ENCODE measurements at places on chromosomes 11 and 22.

- no peak for DNase-seq
Observed at GRCh38 chr11:73323464-73323863, 15.4 kb downstream of the ARHGEF17 start.

DNA sequence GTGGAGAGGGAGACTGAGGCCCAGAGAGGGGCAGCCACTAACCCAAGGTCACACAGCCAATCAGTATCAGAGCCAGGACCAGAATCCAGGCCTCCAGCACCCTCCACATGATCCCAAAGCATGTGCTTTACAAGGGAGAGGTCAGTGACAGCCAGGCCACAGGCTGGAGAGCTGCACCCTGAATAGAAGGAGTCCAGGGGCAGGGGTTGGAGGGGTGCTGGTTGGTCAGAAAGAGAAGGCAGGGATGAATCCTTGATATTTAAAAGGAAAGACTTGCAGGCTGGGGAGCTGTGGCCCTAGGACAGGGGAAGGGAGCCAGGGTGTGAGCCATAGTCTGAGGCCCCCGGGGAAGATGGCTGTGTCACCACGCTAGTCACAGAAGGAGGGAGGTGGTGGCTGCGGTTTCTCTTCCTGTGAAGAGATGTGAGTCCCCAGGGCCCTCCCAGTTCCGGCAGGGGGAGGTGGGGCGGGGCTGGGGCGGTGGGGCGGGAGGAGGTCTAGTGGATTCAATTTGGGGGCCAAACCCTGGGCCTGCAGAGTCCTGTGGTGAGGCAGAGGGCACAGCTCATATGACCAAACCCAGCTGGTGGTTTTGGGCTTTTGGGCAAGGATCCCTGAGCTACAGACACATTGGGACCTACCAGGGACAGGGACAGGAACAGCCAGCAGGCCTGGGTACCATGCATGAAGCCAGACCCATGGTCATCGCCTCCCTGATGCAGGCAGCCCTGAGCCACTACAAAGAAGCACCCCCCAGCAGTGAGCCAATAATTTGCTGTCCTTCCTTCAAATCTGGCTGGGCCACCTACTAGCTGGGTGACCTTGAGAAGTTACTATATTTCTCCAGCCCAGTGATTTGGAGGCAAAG lies 14.0 kb downstream of the RAC2 start:
- DNase-seq: no peak

DNA sequence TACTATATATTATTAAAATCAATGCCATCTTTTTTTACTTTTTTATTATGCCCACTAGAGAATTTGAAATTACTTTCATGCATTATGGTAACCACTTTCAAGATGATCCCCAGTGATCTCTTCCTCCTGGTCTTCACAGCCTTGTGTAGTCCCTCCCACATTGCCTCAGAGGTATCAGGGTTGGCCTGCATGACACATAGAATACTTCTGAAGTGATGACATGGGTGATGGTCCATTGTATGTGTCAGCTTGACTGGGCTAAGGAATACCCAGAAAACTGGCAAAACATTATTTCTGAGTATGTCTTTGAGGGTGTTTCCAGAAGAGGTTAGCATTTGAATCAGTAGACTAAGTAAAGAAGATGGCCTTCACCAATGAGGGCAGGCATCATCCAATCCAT lies 14.2 kb upstream of the ISX start:
- no peak for DNase-seq

GRCh38 chr11:96228910-96229309 lies 114.1 kb downstream of the MAML2 start:
- DNase-seq: no peak

GRCh38 chr11:34773826-34774225 lies 142.4 kb downstream of the APIP start:
- DNase-seq: no peak

DNA sequence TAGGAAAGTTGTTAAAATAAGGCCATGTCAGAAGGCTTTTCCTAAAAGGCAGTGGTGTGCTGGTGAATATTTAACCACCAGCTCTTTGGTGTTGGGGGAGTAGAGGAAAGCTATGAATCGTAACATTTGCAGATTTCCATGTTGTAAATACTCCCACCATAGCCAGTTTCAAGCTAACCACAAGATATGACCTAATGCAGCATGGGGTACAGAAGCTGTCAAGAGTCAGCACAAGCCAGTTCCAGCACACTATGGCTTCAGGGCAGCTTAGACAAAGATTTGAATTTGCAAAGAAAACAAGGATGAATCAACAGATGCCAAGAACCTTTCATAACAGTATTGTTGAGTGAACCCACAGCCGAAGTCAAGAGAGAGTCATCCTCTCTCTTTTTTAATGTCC lies 40.0 kb downstream of the COMMD9 start:
- DNase-seq: no peak

GRCh38 chr11:72653649-72654048 lies 20.6 kb downstream of the PDE2A start:
- no peak for DNase-seq

DNA sequence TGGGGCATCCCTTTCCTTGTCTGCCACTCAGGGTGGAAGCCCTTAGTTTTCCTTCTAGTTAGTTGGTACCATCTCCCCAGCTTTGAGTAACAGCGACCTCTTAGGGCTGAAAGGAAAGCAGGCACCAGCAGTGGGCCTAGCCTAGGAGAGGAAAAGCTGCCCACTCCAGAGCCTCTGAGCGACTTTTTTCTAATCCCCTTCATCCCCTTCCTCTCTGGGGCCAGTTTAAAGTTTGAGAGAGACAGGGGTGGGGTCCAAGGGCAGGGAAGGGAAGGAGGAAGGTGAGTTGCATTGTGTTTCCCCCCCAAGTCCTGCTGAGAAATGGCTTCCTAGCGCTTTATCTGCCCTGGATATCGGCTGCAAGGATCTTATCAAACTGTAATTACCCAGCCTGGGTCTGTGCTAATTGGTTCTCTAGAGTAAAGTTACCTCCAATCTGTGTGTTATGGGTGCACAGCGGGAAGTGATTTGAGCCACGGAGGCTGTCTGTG lies 573.9 kb upstream of the CADM1 start:
- DNase-seq: peak; percentile 27

DNA sequence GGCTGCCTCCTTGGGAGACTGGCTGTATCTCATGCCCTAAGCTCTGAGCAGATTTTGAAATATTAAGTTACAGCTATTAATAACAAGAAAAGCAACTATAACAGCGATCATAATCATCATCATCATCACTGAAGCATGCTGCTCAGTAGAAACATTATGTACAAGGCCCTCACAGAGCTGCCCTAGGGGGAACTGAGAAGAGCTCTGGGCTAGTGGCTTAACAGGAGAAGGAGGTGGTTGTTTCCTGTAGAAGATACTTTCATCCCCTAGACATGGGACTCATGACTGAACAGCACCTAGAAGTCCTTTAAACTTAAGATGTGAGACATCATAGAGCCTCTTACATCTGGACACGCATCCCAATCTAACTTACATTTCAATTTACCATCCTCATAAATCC lies 332.8 kb upstream of the PLET1 start:
- DNase-seq: no peak

- no peak for DNase-seq
Observed at GRCh38 chr11:117394221-117394925, 66.7 kb downstream of the CEP164 start.

GRCh38 chr22:31193092-31193491 lies 19.0 kb upstream of the LIMK2 start:
- no peak for DNase-seq

DNA sequence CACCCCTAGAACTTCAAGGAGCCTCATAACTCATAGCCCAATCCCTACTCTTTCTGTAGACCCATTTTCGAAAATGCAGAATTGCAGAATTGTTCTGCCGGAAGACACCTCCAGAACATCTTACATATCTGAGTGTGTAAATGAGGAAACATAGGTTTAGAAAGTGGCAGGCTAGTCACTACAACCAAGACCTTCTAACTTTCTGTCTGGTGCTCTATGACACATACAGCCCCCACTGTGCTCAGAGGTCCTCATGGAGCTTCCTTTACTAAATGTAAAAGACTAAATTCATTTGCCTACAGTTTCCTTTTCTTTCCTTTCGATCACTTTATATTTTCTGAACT lies 132.1 kb upstream of the DDI1 start:
- DNase-seq: no peak

DNA sequence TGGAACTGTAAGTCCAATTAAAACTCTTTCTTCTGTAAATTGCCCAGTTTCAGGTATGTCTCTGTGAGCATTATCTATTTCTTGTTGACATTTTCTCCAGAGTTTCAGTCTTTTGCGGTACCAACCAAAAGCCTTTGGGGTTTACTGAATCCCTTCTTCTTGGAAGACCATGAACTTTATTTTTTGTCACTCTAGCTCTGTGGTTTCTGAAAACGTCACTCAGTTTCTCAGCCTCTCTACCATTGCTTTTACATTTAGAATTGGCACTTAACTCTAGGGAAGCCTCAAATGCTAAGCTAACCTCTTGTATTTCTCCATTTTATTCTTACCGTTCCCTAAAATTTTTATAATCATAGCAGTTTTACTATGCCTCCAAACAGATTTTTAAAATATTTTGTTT lies 237.6 kb downstream of the CSNK2A3 start:
- DNase-seq: no peak

- no peak for DNase-seq
Observed at GRCh38 chr11:134542401-134543165, 130.5 kb upstream of the B3GAT1 start.

DNA sequence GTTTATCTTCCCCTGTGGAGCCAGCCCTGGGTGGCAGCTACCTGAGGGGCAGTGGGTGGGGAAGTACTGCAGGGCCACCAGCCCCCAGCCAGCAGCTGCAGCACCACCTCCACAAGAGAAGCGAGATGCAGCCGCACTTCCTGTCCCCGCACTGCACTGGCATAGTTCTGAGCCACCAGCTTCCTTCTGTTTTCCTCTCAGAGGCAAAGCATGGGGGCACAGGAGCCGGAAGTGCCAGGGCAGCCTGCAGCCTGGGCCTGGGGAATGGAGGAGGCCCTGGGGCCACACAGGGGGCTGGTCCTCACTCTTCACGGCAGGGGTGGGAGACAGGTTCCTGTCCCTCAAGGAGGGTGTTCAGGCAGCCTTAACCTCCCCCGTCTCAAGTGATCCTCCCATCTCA lies 11.9 kb upstream of the SH3BP1 start:
- DNase-seq: no peak

DNA sequence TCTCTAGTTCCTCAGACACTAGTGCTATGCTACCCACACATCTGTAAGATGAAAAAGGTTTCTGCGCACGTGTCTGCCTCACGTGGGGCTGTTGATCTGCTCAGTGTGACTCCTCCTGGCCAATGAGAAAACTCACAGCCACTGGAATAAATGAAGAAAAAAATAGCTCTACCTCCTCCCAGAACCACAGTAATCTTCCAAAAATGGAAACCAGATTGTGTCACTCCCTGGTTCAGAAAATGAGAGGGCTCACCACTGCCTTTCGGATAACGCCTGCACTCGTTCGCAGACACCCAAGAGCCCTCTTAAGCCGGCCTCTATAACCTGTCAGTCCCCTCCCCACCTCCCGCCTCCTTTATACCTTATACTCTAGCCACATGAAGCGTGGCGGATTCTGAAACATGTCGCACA lies 5.1 kb downstream of the APBB1 start:
- DNase-seq: no peak

GRCh38 chr22:29821291-29822016 lies 16.6 kb downstream of the ASCC2 start:
- DNase-seq: no peak

GRCh38 chr11:102192349-102193066 lies 82.3 kb downstream of the YAP1 start:
- no peak for DNase-seq

GRCh38 chr11:66593650-66594049 lies 665 bp downstream of the CCS start:
- DNase-seq: no peak

GRCh38 chr22:30196141-30196879 lies 50.2 kb downstream of the LIF start:
- DNase-seq: no peak

DNA sequence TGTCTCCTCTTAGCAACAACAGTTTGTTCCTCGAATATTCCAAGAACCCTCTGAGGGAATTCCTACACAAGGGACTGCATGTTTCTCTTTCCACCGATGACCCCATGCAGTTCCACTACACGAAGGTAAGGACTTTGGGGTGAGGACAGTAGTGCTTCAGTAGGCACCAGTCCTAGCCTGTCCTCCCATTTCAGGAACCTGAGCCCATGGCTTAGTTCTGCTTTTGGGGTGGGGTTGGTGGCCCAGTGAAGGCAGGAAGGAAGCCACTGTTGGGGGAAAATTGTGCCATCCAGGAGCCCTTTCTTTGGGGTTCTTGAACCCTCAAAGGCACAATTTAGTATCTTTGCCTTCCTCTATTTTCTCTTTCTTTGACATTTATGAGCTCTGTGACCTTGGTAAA lies 38.2 kb downstream of the RNF141 start:
- DNase-seq: no peak

DNA sequence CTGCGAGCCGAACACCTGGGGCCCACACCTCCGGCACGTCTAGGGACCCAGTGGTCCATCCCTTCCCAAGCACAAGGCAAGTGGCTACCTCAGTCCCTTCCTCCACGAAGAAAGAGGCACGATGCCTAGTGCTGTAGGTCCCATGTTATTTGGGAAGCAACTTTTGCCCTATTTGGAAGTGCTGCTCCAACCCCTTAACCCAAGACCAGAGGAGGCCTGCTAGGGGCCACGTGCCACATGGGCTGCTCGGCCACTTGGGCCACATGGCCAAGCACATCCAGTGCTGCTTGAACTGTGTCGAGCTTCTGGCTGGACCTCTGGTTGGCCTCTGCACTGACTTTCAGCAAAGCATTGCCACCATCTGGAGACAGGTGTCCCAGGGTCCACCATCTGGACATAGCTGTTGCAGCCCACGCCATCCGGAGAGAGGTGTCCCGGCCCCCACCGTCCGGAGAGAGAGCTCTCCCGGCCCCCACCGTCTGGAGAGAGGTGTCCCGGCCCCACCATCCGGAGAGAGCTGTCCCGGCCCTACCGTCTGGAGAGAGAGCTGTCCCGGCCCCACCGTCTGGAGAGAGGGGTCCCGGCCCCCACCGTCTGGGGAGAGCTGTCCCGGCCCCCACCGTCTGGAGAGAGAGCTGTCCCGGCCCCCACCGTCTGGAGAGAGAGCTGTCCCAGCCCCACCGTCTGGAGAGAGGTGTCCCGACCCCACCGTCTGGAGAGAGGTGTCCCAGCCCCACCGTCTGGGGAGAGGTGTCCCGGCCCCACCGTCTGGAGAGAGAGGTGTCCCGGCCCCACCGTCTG lies 6.5 kb upstream of the B4GALNT4 start:
- DNase-seq: no peak

DNA sequence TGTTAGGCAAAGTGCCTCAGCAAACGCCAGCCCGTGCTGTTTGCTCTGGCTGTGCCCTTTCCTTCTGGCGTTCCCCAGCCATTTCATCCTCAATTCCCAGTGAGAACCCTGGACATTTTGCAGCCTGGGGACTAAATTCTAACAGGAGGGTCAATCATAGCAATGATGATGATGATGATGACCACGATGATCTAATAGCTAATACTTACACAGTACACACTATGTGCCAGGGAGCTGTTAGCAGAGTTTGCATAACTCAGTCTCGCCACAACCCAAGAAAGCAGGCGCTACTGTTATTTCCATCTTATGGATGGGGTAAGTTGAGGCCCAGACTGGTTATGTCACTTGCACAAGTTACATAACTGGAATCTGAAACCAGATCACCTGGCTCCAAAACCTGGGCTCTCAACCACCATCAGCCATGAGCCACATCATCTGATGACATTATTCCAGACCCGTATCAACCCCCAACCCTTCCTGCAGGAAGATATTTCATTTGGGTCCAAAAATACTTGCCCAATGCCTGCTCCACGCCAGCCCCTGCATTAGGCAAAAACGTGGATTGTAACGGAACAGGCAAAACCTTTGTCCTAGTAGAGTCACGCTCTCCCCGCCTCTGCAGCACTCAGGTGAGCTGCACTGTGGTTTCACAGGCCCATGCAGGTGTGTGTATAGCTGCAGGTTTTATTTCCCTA lies 132.6 kb upstream of the SERPIND1 start:
- DNase-seq: no peak

Measured in neuronal stem cell (in vitro differentiated cells).